Dermis microvascular lymphatic vessel endothelial cell (primary cell): ENCODE measurements at places on chromosomes 4 and X. TPM values are rescaled to one million over a fixed set of nuclear protein-coding genes. Genes with fewer than 3 reads are reported as not detected.

DNA sequence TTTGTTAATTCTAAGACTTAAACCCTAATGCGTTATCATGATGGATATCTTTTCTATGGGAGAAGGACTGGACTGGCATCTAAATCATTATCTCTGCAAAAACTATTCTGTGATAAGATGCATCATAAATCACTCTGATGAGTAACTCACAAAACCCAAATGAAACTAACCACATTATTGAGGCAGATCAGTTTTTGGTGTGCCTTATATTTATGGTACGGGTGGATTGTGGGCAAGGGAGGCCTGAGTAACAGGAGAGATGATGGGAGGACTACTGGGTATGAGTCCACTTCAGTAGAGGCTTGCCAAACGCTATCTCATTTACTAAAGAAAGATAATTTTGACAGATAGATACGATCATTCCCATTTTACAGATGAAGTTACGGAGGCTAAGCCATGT, 66.4 kb upstream of the GUCY1A1 start:
- DNase-seq, result no peak

The PRDX4 gene
- total RNA-seq, result 174 and 211 TPM in 2 replicates

The BST1 gene
- total RNA-seq, result 35.6 and 88.1 TPM in 2 replicates

GRCh38 chrX:153380691-153381090, 20.5 kb downstream of the PNMA6E start:
- DNase-seq, result peak; percentile 4

The GLOD5 gene
- not detected in 2 replicates for total RNA-seq

GRCh38 chr4:164571593-164572390, 182.1 kb upstream of the SMIM31 start:
- no peak for DNase-seq

- DNase-seq, result no peak
Measured at GRCh38 chr4:63670735-63671134, 738.5 kb downstream of the TECRL start.

DNA sequence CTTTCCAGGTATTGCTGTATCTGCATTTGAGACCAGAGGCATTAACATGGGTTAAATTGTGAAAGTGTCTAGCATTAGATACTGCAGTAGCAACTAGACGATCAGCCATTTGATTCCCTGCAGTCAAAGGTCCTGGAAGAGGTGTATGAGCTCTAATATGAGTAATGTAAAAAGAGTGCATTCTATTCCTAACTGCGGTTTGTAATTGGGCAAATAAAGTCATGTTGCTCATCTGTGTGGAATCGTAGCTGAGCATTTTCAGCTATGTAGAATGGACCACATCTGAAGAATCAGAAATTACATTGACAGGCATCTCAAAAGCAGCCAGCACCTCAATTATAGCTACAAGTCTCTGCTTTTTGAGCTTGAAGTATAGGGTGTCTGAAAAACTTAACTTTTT, 157.6 kb downstream of the ZNF518B start:
- DNase-seq, result no peak

The C1QTNF7 gene
- not detected in 2 replicates for total RNA-seq

GRCh38 chr4:65983061-65983460, 312.8 kb upstream of the EPHA5 start:
- no peak for DNase-seq

The PLP1 gene
- total RNA-seq, result 0.13 and 1.0 TPM in 2 replicates

The PNMA3 gene
- total RNA-seq, result 0.13 TPM in 1 of 2 replicates, not detected in the other

DNA sequence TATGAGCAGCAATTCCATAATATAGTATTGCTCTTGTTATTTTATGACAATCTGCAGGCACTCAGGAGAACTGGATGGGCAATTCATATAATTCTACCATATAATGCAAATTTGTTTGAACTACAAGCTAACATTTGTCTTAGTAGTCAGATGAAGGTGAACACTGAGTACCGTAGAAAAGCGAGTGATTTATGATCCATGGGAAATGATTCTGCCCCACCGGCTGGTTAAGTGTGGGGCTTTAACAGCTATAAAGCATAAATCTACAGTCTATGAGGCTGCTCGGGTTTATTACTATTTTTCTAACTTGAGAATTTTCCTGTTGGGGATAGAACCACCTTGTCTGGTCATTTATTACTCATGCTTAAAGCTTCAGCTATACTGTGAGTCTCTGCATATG, 275.5 kb downstream of the PCDH10 start:
- DNase-seq, result no peak

DNA sequence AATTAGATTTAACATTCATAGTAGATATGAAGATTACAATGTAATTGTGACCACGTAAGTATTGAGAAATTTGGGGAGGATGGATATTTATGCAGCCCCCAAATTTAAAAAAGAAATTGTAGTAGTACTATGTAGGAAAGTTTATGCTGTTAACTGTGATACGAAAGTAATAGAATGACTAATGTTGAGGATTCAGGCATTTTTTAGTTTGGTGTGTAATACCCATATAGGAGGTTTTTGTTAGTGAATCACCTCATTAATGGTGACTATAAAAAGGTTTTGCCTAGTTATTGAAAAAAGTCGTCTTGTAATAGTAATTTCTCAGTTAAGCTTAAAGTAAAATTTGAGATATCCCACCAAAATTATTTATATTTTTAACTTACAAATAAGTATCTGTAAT, 67.2 kb downstream of the SMARCAD1 start:
- DNase-seq, result no peak

GRCh38 chr4:123996718-123997510, 600.3 kb downstream of the SPRY1 start:
- DNase-seq, result peak; percentile 27

The C4orf33 gene
- total RNA-seq, result 3.0 and 3.6 TPM in 2 replicates

DNA sequence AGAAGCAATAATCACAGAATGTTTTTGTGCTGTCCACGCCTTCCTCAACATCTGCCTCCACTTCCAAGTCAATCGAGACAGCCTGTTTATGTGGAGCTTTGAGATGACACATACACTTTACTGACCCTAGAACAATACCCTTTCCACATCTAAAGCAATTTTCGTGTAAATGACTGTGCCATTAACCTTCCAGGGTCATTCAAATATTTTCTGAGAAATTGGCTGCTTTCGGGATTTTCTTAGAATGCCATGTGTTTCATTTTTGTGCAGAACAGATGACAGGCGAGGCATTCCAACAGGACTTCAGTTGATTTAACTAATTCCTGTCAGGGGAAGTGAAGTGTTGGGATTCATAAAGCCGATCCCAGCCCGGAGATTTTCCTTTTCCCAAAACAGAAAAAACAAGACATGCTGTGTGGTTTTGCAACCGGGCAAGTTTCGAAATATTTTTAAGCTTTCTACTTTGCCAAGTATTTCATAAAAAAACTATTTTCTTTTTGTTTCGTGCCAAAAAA, 73.9 kb downstream of the SORBS2 start:
- peak; percentile 60 for DNase-seq

DNA sequence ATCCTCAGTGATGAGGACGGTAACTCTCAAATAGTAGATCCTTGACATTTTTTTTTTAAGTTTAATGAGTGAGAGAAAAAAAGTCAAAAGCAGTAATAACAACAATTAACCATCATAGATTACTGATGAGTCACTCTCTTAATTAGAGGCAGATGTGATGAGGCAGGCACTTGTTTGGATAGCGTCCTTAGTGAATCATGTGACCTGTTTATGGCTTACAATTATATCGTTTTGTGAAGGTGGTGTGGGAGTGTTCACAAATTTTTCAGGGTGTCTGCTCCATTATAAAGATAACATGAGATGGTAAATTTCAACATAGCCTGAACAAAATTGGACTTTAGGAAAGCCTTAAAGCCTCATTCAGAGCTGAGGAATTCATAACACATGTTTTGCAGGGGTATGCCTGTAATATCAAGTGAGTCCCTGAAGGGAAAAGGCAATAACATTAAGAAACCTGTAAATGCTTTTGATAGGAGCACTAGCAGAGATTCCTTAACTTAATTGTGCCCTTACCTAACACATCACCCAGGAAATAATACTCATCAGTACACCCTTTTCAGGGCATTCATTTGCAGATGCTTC, 51.9 kb upstream of the XIAP start:
- no peak for DNase-seq

DNA sequence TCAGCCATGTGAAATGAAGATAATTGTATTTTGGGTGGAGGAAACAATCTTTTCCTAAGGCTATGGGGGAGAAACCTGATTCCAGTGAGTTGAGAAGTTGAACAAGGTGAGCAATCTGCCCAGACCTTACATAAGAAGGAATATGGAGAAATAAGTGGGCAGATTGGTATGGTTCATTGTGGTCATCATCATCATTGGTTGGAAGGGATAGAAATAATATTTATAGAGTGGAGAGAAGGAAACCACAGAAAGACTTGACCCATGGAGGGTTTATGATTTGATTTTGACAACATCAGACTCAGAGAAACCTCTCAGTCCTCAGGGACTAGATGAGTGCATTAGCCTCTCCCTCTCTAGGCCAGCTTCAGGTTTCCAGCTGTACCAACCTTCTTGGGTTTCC, 177.9 kb upstream of the NEIL3 start:
- no peak for DNase-seq

- no peak for DNase-seq
Measured at GRCh38 chr4:4689694-4690440, 148.0 kb upstream of the STX18 start.

DNA sequence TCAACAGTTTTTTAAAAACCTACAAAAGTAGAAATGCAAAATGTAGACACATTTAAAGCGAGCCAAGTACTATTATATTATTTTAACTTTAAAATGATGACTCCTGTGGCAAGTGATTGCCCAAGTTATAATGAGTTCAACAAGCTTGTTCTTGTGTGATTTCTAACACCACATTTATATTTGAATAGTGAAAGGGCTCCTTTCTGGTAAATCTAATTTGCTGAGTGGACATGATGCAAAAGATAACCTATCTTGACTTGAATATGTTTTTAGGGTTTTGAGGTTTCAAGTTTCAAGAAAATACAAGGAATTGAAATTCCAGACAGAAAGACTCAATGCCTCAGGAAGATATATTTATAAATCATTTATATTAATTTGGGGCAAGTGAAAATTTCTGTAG, 1.1 kb upstream of the EPGN start:
- no peak for DNase-seq

DNA sequence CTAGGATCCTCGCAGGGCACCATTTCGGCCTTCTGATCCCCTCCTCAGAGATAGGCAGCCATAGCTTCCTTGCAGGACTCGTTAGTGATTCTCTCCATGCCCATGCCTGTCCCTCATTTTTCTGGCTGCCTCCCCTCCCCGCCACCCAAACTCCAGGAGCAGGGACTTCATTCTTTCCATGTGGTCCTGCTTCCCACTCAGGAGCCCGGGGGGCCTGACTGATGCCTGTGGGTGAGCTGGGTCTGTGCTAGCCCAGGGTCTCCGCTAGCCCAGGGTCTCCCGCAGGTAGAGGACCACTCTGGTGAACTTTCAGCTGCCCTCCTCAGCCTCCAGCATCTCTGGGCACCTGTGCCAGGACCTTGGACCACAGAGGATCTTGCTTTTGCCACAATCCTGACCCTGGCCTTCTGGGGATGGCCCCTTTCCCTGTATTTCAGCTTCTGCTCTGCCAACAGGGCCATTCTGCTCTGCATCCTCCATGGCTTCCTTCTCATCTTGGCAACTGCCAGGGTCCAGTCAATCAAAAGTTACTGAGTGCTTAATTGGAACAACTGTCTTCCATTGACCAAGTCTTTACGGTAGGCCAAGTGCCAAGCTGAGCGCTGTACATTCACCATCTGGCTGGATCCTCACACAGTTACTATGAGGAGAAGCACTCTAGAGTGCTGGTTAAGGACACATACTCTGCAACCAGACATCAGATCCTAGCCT, 152.2 kb downstream of the EFNB1 start:
- no peak for DNase-seq

The TCEAL3 gene
- total RNA-seq, result 4.6 and 4.7 TPM in 2 replicates

The AMTN gene
- total RNA-seq, result not detected in 2 replicates

The APOOL gene
- total RNA-seq, result 6.9 and 7.2 TPM in 2 replicates

The YY2 gene
- 0.90 and 1.0 TPM in 2 replicates for total RNA-seq

The SULT1E1 gene
- 0.89 and 2.3 TPM in 2 replicates for total RNA-seq

GRCh38 chr4:110484029-110484428, 8.1 kb downstream of the ENPEP start:
- no peak for DNase-seq

The SOD3 gene
- not detected in 2 replicates for total RNA-seq

The CENPVL1 gene
- not detected in 2 replicates for total RNA-seq

GRCh38 chr4:85600501-85600900, 125.6 kb downstream of the ARHGAP24 start:
- DNase-seq, result no peak

The RASGEF1B gene
- total RNA-seq, result under 0.01 and 0.38 TPM in 2 replicates

The SLBP gene
- 49.3 and 56.8 TPM in 2 replicates for total RNA-seq

- no peak for DNase-seq
Measured at GRCh38 chr4:136106753-136107152, 1425.5 kb downstream of the PCDH18 start.

- DNase-seq, result no peak
Measured at GRCh38 chrX:69232945-69233344, 67.7 kb upstream of the PJA1 start.

DNA sequence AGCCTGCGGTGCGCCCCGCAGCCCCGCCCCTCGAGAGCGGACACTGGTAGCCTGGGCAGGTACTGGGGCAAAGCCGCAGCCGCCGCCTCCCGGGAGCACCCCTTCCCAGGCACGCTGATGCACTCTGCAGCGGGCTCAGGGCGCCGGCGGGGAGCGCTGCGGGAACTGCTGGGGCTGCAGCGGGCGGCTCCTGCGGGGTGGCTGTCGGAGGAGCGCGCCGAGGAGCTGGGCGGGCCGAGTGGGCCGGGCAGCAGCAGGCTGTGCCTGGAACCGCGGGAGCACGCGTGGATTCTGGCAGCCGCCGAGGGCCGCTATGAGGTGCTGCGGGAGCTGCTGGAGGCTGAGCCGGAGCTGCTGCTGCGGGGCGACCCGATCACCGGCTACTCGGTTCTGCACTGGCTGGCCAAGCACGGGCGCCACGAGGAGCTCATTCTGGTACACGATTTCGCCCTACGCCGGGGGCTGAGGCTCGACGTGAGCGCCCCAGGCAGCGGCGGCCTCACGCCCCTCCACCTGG, 401 bp downstream of the SOWAHD start:
- DNase-seq, result no peak

GRCh38 chr4:174835536-174835935, 6.5 kb upstream of the GLRA3 start:
- DNase-seq, result no peak

DNA sequence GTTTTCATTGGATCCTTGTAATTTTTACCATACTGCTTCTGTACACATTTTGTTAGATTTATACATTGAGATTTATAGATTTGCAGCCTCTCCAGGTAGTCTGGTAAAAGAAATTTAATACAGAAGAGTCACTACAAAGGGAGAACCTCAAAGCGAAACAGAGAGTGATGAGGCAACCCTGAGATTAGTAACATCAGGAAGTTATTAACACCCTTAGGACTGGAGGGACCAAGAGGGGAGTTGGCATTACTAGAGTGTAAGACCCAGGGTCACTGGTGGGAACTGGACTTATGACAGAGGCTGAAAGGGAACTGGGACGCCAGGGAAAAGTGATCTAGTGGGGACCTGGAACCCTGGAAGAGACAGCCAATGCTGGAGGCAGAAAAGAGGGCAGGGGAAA, 20.6 kb upstream of the MAML3 start:
- no peak for DNase-seq

The PAK3 gene
- total RNA-seq, result 1.2 and 1.3 TPM in 2 replicates

DNA sequence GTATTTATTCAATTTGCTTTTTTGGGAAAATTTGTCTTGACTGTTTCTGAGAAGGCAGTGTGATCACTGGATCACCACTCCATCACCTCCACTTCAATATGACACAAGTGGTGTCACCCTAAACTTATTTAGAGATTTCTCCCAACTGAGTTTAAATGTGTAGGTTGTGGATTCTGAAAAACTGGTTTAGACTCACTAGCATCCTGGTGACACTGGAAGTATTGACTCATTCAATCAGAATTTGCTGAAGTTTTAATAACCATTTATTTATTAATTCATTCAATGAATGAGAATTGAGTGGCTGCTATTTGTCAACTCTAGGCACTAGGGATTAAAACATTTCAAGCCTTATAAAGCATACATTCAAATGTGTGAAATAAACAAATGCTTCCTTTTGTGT, 819.1 kb upstream of the EPHA5 start:
- no peak for DNase-seq
